Uterus (tissue), 4 donors: ENCODE measurements at places on chromosomes 12 and 14. TPM values are rescaled to one million over a fixed set of nuclear protein-coding genes. Genes with fewer than 3 reads are reported as not detected.

SDS gene
- not detected for total RNA-seq

FOXN4 gene
- total RNA-seq, result not detected

KRT74 gene
- not detected for total RNA-seq

AICDA gene
- not detected for total RNA-seq

DNA sequence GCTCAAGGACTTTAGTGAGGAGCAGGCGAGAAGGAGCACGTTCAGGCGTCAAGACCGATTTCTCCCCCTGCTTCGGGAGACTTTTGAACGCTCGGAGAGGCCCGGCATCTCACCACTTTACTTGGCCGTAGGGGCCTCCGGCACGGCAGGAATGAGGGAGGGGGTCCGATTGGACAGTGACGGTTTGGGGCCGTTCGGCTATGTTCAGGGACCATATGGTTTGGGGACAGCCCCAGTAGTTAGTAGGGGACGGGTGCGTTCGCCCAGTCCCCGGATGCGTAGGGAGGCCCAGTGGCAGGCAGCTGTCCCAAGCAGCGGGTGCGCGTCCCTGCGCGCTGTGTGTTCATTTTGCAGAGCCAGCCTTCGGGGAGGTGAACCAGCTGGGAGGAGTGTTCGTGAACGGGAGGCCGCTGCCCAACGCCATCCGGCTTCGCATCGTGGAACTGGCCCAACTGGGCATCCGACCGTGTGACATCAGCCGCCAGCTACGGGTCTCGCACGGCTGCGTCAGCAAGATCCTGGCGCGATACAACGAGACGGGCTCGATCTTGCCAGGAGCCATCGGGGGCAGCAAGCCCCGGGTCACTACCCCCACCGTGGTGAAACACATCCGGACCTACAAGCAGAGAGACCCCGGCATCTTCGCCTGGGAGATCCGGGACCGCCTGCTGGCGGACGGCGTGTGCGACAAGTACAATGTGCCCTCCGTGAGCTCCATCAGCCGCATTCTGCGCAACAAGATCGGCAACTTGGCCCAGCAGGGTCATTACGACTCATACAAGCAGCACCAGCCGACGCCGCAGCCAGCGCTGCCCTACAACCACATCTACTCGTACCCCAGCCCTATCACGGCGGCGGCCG is 1.1 kb downstream of the PAX9 start:
- no peak for DNase-seq
- peaks cover 94% of the 10 kb centered on the region for H3K27me3 ChIP-seq
- no peak overlapping the region for H3K4me3 ChIP-seq
- H3K36me3 ChIP-seq, result no peaks in the 10 kb centered on the region
- peaks cover 16% of the 10 kb centered on the region for H3K4me1 ChIP-seq
- H3K27ac ChIP-seq, result no peak overlapping the region

DNA sequence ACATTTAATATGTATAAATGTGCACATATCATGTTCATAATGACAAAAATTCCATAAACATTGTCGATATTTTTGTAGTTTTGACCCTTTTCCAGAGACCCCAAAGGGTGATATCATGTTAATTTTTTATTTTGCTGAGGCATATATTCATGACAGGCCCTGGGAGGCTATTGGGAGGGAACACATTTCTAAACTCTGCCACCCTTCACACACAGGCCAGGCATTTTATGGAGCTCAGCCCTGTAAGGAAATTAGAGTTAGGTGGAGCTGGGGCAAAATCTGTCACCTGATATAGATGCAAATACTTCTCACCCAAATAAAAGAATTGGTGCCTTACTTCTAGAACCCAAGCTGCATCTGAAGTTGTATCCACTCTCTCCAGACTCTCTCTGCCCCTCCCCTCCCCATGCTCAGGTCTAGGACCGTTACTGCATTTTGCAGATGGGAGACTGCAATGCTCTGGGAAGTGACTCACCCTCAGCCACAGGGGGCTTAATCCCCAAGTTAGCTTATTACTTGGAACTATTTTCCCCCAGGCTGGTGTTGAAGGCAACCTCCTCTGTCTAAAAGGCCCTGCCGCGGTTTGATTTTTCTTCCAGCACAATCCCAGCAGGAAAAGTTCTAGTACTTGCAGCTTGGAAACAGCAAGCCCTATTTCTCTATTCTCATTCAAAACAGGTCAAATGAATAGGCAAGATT is 238.9 kb downstream of the EMP1 start:
- H3K36me3 ChIP-seq, result no peaks in the 10 kb centered on the region
- no peak for DNase-seq
- no peaks in the 10 kb centered on the region for H3K27me3 ChIP-seq
- no peak overlapping the region for H3K27ac ChIP-seq

GRCh38 chr12:50986966-50987737 is 34.8 kb downstream of the HIGD1C start:
- DNase-seq, result peak; percentile 34
- H3K36me3 ChIP-seq, result no peaks in the 10 kb centered on the region
- no peaks in the 10 kb centered on the region for H3K4me1 ChIP-seq
- H3K27me3 ChIP-seq, result no peaks in the 10 kb centered on the region
- peak overlapping the region; percentile 5 for H3K27ac ChIP-seq
- no peak overlapping the region for H3K4me3 ChIP-seq

DNA sequence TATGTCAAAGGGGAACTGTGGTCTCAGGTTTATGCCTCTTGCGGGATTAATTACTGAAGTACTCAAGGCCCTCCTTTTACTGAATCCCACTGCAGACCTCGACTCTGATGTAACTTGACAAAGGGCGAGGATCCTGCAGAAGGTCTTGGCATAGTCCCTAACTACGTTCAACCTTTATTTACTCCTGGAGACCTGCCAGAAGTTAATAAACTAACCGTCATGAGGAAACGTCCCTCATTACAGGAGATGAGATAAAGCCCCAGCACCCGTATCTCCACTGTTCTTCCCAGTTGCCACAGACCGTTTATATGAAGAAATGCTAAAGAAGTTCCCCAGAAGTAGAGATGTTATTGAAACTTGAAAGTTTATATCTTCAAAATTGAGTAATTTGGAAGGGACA is 190.9 kb downstream of the ETV6 start:
- H3K27me3 ChIP-seq, result no peaks in the 10 kb centered on the region
- H3K27ac ChIP-seq, result no peak overlapping the region
- H3K4me3 ChIP-seq, result no peak overlapping the region
- H3K4me1 ChIP-seq, result no peaks in the 10 kb centered on the region
- no peaks in the 10 kb centered on the region for H3K36me3 ChIP-seq
